ENCODE measurements at places on chromosomes 2 and 18. TPM values are rescaled to one million over a fixed set of nuclear protein-coding genes. Genes with fewer than 3 reads are reported as not detected.

- H3K27ac ChIP-seq, result no peak overlapping the region
- H3K4me3 ChIP-seq, result peak overlapping the region; percentile 41
- peaks cover 54% of the 10 kb centered on the region for H3K27me3 ChIP-seq
- H3K4me1 ChIP-seq, result peaks cover 15% of the 10 kb centered on the region
Observed at GRCh38 chr2:60556576-60557485, 3.4 kb upstream of the BCL11A start.

GRCh38 chr2:170531876-170532275 lies 183.3 kb upstream of the SP5 start:
- no peak for DNase-seq
- H3K27ac ChIP-seq, result no peak overlapping the region
- H3K36me3 ChIP-seq, result no peaks in the 10 kb centered on the region
- H3K4me1 ChIP-seq, result peaks cover 9% of the 10 kb centered on the region
- no peak overlapping the region for H3K4me3 ChIP-seq

GRCh38 chr2:114127372-114127771 lies 237.5 kb downstream of the ACTR3 start:
- no peaks in the 10 kb centered on the region for H3K36me3 ChIP-seq
- peak; percentile 20 for DNase-seq
- no peak overlapping the region for H3K27ac ChIP-seq
- no peak overlapping the region for H3K4me3 ChIP-seq
- H3K27me3 ChIP-seq, result no peaks in the 10 kb centered on the region

GRCh38 chr2:240768216-240768615 lies 51.8 kb downstream of the KIF1A start:
- H3K27me3 ChIP-seq, result no peaks in the 10 kb centered on the region
- H3K4me3 ChIP-seq, result no peak overlapping the region
- H3K4me1 ChIP-seq, result no peaks in the 10 kb centered on the region
- H3K36me3 ChIP-seq, result no peaks in the 10 kb centered on the region

DNA sequence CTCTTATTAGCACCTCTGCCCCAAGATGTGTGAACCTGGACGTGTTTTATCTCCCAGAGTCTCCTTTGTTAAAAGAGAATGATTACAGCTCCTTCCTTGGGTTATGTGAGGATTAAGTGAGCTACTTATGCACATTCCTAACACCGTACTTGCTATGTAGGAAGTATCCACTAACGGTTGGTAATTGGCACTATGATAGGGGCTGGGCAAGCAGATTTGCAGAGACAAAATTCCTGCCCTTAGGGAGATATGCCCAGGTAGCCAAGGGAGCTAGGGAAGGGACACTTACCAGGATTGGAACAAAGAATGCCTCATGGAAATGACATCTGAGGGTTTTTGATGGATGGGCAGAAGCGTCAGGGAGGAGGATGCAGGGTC lies 11.5 kb upstream of the ALPK2 start:
- DNase-seq, result no peak
- H3K36me3 ChIP-seq, result no peaks in the 10 kb centered on the region
- H3K4me3 ChIP-seq, result no peak overlapping the region
- peaks cover 20% of the 10 kb centered on the region for H3K4me1 ChIP-seq
- no peaks in the 10 kb centered on the region for H3K27me3 ChIP-seq
- H3K27ac ChIP-seq, result peak overlapping the region; percentile 43

GRCh38 chr2:21263622-21264021 lies 139.9 kb downstream of the TDRD15 start:
- no peak for DNase-seq
- no peak overlapping the region for H3K27ac ChIP-seq
- peaks cover 2% of the 10 kb centered on the region for H3K27me3 ChIP-seq
- no peaks in the 10 kb centered on the region for H3K4me1 ChIP-seq
- no peak overlapping the region for H3K4me3 ChIP-seq

DNA sequence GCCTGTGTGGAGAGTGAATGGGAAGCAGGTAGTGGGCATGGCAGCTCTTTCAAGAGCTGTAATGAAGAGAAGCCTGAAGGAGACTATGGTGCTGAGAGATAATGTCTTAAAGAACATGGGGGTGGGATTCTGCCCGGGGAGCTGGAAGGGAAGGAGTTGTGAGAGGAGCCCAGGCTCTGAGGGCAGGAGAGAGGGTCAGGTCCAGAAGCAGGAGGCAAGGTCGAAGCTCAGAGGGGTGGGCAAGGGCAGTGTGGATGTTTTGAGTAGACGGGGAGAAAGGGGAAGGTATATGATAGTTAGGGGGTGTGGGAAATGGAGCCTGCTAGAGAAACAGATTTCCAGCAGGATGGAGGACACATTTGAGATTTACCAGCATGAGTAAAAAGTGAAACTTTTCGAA lies 2.1 kb downstream of the CAPN10 start:
- no peak overlapping the region for H3K4me3 ChIP-seq
- H3K27ac ChIP-seq, result no peak overlapping the region
- peaks cover 35% of the 10 kb centered on the region for H3K4me1 ChIP-seq
- no peaks in the 10 kb centered on the region for H3K27me3 ChIP-seq

DNA sequence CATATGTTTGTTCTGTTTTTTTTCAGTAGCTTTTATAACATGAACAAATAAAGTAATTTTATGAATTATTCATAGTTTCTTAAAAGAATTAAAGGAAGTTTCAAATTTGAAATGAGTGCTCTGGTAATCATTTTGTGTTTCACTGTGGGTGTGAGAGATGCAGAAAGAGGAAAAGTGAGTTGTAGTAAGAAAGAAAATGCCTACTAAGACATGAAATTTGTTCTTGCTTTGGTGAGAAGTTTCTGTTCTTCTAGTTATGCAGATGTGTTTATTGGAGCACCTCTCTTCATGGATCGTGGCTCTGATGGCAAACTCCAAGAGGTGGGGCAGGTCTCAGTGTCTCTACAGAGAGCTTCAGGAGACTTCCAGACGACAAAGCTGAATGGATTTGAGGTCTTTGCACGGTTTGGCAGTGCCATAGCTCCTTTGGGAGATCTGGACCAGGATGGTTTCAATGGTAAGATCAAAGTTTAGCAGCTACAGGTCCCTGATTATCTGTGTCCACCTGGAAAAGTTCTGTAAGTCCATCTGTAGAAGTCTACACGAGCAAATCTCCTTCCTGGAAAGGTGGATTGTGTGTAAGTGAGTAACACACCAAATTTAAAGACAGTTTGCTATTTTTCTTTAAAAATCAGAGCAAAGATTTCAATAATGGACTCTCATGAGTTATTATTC lies 51.4 kb downstream of the ITGAV start:
- no peak overlapping the region for H3K27ac ChIP-seq
- H3K4me3 ChIP-seq, result no peak overlapping the region
- H3K4me1 ChIP-seq, result peaks cover 2% of the 10 kb centered on the region
- H3K36me3 ChIP-seq, result peaks cover 55% of the 10 kb centered on the region
- no peaks in the 10 kb centered on the region for H3K27me3 ChIP-seq

DNA sequence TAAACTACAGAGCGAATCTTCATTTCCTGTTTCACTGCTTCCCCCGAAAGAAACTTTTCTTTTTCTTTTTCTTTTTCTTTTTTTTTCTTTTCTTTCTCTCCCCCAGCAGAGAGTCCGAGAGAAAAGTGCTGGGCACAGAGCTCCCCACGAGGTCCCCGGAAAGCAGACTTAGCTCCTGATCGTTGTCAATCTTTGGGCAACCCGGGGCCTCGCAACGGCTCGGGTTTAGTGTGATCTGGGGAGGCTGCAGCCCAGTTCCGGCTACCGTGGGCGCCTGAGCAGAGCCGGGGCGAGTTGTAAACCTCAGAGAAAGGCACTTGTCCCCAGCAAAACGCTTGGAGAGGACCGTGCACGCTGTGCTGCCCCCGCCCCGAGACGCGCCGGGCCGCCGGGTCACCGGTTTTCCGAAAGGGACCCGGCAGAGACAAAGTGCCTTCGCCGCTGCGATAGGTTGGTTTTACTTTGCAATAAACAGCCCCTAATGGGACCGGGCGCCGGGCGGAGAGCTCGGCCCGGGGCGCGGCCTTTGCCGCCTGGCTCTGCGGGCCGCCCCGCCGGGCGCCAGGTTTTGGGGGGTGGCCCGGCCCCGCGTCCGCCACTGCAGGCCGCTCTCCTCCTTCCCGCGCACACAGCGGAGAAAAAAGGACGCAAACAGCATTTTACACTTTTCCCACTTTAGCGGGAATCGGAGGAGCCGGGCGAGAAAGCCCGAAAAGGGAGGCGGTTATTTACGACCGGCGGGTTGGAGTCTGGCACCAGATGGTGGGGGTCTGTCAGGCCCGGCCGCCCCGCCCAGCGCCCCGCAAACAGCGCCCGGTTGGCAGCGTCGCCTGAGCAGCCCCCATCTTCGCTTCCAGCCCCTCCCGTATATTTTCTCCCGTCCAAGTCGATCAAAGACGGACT lies 136.0 kb downstream of the INSIG2 start:
- peaks cover 59% of the 10 kb centered on the region for H3K27me3 ChIP-seq
- no peaks in the 10 kb centered on the region for H3K4me1 ChIP-seq
- H3K4me3 ChIP-seq, result peak overlapping the region; percentile 49
- H3K27ac ChIP-seq, result no peak overlapping the region
- H3K36me3 ChIP-seq, result no peaks in the 10 kb centered on the region

DNA sequence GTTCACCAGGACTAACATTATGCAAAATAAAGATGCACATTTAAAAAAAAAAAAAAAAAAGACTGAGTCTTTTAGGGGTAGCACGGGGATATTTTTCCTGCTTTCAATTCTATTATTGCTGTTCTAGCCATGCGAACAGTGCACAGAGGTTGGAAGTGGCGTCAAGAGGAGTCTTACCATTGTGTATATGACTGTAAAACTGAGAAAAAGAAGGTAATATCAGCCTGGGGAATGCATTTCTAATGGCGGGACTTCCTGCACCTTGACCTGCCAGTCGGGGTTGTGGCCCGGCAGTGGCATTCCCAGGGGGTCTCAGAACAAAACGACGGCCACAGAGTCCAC lies 48.5 kb upstream of the ATP6V1B1 start:
- no peaks in the 10 kb centered on the region for H3K36me3 ChIP-seq
- no peak for DNase-seq
- peak overlapping the region; percentile 23 for H3K4me3 ChIP-seq
- peaks cover 4% of the 10 kb centered on the region for H3K4me1 ChIP-seq
- no peak overlapping the region for H3K27ac ChIP-seq

DNA sequence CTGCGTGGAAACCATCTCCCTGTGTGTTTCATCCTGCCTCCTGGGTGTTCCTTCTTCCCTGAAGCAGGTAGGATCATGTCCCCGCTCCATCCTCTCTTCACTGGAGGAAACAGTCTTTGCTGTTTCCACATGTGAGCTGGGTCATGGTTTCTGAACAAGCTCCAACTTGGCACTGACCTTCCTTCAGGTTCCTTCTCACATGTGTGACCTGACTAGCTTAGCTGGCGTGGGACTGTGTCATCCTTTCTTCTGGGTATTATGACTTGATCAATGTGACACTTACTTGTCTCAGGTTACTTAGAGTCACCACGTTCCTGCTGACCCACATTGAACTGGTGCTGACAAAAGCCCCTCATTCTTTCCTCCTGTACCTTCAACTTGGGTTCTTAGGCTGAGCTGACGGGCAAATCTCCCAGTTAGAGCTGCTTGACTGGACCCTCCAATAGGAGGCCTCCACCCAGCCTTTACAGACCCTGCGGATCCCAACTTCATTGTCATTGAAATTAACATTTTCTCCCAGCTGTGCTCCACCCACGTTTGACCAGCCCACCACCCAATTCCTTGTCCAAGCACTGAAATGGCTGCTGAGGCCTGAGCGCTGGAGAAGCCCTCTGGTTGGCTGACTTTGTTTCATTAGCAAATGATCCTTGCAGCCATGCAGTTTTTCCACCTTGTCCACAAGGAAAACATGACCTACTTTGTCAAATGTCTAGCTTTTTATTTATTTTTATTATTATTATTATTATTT lies 128.1 kb downstream of the DDX1 start:
- H3K4me1 ChIP-seq, result no peaks in the 10 kb centered on the region
- H3K36me3 ChIP-seq, result no peaks in the 10 kb centered on the region
- no peak overlapping the region for H3K4me3 ChIP-seq
- no peak for DNase-seq
- H3K27me3 ChIP-seq, result peaks cover 6% of the 10 kb centered on the region

DNA sequence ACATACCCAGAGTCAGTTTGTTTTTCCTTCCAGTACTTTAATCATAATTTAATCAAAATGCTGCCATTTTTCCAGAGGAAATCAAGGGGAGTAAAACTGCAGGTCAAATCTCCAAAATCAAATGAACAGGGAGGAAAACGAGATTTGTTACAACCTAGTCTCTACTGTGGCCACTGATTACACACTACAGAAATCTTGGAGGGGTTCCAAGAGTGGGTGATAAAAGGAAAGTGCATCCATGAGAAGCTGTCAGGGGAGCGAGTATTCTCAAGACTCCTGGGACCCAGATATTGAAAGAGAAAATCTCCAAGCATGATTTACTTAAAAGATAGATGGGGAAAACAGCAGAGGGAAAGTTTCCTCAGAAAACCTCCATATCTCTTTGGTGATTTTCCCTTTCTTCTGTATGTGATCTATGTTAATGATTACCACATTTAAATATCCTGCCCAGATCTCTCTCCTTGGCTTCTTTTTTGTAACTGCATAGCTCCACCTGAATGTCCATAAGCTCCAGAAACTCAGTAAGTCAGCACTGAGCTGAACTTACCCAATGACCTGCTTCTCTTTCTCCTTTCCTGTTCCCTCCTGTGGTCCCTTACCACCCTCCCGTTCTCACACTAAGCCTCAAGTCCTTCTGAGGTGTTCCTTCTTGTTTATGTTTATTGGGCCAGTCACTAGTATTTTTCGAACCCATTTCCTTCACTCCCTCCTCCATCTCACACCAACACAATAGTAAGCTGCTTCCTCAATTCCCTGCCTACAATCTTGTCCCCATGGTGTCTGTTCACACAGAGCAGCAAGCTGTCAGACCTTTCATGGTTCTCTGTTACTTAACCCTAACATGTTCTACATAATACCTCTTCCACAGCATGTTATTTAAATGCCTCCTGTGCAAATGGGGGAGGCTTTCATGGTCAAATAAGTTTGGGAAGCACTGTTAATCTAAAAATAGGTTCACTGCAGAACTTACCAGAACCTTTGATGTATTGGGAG lies 73.9 kb upstream of the TWSG1 start:
- no peaks in the 10 kb centered on the region for H3K36me3 ChIP-seq
- no peaks in the 10 kb centered on the region for H3K4me1 ChIP-seq
- no peak overlapping the region for H3K27ac ChIP-seq
- no peaks in the 10 kb centered on the region for H3K27me3 ChIP-seq
- H3K4me3 ChIP-seq, result no peak overlapping the region

- H3K36me3 ChIP-seq, result no peaks in the 10 kb centered on the region
- no peak overlapping the region for H3K27ac ChIP-seq
- DNase-seq, result peak; percentile 68
- H3K4me3 ChIP-seq, result no peak overlapping the region
- H3K27me3 ChIP-seq, result no peaks in the 10 kb centered on the region
- no peaks in the 10 kb centered on the region for H3K4me1 ChIP-seq
Observed at GRCh38 chr2:165305391-165306096, 66.3 kb downstream of the SCN2A start.

KLHL29 gene
- 4.8 TPM for total RNA-seq

FTCDNL1 gene
- 0.45 TPM for total RNA-seq

OST4 gene
- 395 TPM for total RNA-seq

SANBR gene
- 13.7 TPM for total RNA-seq

PAX8 gene
- total RNA-seq, result 0.48 TPM
